ENCODE measurements at places on chromosomes 6 and 20.

- DNase-seq: peak; percentile 45
These were observed 140.3 kb downstream of the CEP57L1 start for GRCh38 chr6:109235481-109236038.

- peak; percentile 6 for DNase-seq
These were observed 126.1 kb downstream of the TFAP2C start for GRCh38 chr20:56755201-56755600.

GRCh38 chr6:44050872-44051505, 76.3 kb downstream of the MRPL14 start:
- no peak for DNase-seq

GRCh38 chr6:73250016-73250415, 13.0 kb downstream of the KHDC1 start:
- no peak for DNase-seq

DNA sequence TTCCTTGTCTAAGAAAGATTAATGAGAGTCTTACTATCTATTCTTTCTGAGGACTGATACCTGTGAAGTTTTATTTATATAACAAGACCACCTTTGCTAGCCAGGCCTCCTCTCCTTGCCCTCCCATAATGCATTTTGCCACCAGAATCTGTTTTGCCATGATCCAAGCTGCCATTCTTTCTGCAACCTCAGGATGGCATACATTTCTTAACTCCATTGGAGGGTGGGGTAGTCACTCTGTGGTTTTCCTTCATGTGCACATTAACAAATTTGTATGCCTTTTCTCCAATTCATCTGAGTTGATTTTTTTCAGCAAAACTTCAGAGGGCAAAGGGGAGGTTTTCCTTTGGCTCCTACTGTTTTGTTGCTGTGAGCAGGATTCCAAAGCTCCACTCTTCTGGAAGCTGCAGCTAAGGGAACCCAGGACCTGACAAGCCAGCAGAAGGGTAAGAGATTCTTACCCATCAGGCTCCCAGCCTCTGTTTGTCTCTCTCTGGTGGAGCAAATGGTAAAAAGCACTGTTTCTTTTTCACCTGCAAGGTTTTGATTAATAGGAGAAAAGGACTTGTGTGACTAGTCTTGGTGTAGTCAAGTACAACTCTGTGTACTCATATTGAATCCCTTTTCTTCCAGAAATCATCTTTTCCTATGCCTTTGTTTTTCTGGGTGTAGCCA, 26.2 kb upstream of the ENPP4 start:
- no peak for DNase-seq

DNA sequence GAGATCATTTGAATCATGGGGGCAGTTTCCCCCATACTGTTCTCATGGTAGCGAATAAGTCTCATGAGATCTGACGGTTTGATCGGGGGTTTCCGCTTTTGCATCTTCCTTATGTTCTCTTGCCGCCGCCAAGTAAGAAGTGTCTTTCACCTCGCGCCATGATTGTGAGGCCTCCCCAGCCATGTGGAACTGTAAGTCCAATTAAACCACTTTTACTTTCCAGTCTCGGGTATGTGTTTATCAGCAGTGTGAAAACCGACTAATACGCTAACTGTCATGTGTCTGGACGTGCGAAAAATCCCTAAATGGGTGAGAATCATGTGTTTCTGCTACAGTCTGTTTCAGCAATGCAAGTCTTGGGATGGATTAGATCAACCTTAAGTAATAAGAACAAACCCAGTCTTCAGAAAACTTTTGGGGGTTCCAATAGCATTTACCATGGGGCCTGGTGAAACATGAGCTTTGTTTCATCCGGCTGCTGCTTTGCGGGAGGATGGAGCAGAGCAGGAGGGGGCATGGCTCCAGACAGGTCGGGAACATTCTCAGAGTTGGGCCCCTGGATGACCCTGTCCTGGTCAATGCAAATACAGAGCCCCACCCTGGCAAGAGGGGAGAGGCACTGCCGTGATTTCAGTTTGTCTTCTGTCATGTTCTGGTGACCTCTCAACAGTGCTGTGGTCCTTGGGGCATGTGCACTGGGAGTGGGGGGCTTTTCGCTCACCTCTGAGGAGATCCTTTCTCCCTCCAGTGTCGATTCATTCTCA, 41.5 kb downstream of the CTCFL start:
- DNase-seq: no peak

GRCh38 chr20:46570956-46571355, 20.5 kb upstream of the OCSTAMP start:
- no peak for DNase-seq

- DNase-seq: no peak
These were observed 84.5 kb upstream of the LRFN2 start for GRCh38 chr6:40671694-40672050.

DNA sequence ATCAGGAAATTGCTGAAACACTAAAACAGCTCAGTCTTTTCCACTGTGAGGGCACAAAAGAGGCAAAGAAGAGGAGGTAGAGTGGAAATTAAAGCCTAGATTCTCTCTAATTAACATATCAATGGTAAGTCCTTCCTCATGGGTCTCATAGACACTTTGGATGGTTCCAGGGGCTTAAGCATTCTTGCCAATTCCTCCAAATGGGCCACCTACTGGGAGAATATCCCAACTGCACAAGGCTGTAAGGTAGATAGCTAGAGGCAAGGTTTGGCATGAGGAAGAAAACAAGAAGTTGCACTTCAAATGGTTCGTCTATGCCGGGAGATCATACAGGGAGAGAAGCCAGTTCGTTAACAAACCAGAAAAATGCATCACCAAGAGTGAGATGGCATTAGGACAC, 107.6 kb upstream of the KHDRBS2 start:
- DNase-seq: no peak

GRCh38 chr6:54588176-54588575, 258.4 kb upstream of the FAM83B start:
- DNase-seq: no peak

DNA sequence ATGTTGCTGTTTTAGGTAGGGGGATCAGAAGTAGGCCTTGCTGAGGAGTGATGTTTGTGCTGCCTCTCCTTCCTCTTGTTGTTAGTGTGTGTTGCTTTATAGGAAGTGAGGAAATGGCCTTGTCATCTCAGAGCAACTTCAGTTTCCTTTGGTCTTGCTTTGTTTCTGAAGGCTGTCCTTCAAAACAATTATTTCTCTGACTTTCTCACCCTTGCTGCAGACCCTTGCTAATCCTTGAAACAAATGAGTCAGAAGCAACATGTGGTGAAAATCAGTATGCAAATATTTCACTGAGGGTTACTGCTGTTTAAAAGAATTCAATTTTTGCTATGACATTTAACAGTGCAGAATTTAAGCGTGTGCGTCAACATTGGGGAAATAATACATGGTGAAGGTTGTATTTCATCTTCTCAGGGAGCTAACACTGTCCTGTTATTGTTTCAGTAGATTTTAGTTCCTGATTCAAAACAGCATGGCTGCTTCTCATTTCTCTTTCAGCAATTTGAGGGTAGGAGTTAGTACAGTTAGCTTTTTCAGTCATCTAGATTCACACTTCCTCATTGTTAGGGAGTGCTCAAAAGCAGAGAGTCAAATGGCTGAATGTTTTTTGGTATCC, 13.8 kb downstream of the RNF144B start:
- DNase-seq: peak; percentile 85

DNA sequence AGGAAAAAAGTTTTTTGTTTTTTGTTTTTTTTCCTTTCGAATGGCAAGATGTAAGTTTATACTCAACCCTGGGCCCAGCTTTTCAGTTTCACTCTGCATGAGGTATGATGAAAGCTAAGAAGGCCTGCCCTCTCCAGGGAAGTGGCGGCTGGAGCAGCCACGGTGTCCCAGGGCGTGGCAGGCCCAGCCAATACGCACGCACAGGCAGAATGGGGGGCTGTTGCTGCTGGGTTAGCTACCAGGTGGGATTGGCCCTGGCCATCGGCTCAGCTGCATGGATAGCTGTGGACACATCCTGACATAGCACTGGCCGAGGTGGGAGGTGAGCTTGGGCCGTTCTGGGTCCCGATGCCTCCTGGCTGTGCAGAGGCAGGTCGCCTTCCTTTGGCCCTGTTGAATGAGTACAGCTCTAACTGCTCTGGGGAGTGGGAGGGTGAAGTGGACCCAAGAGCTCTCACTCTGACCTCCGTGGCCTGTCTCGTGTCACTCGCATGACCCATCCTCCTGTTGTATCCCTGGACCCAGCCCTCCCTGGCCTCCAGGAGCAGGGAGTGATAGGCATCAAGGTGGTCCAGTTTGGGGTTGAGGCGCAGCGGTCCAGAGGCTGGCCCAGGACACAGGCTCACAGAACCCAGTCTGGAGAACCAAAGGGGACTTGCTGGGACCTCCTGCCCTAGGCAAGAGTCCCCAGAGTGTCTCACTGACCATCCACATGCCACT, 18.1 kb downstream of the MYT1 start:
- DNase-seq: no peak

DNA sequence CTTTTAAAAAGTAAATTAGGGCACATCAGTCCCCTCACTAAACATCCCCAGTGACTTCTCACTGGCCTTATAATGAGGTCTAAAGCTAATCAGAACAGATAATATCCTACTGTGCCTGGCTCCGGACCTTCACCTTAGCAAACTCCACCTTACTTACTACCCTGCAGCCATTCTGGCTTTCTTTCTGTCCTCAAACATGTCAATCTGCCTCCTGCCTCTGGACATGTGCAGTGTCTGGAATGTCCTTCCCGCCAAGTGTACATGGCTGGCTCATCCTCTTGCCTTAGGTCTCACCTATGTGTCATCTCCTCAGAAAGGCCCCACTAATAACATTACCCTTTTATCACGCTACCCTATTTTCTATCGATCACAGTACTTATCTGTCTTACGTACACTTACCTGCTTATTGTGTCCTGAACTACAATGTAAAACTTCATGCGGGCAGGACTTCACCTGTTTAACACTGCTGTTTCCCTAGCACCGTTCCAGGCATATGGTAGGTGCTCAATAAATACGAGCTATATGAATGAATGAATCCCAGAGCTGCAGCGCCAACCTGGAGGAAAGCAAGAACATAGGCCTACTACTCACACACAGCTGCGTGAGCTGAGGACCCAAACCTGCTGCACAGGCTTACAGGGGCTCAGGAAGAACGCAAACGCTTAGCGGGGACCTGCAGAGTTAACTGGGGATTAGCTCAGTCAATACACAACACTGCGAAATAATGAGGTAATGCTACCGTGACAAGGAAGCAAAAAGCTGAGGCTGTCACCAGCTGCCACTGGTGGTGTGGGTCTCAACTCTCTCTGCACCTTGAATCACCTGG, 991 bp downstream of the UQCC2 start:
- DNase-seq: peak; percentile 36

GRCh38 chr20:11894062-11894461, 23.6 kb upstream of the BTBD3 start:
- DNase-seq: no peak

DNA sequence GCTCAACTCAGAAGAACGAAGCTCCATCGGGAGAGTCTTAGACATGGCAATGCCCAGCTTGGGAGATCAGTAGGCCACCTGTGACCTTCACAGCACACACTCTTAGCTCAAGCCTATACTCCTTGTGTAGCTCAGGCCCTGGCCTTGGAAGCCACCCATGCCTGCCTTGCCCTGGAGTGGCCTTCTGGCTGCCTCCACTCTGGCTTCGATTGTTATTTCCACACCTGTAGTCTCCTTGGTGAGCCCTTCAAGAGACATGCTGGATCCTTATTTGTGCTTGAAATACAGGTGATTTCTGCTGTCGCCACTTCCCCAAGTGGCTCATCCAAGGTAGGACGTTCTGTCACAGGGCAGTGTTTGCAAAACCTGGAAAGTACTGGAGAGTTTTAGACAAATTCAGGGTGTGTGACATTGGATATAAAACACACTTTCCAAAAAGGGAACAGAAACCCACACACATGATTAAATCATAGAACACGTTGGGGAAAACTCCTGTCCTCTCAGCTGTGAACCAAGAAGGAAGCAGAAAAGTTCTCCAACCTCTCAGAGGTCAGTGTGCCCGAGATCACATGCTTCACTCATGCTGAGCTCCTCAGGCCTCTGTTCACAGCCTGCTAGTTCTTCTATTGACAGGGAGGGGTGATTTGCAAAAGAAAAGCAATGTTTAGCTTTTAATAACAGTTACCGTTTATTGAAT, 391.8 kb downstream of the CDC5L start:
- DNase-seq: peak; percentile 94
